Cerebellum (tissue), 4 donors: ENCODE measurements at places on chromosomes 5 and 9. TPM values are rescaled to one million over a fixed set of nuclear protein-coding genes. Genes with fewer than 3 reads are reported as not detected.

Gene RMRP
- 172,488 TPM for total RNA-seq

Gene SPATA6L
- 12.0 TPM for total RNA-seq

Gene WHRN
- 7.7 TPM for total RNA-seq

Gene DOK3
- total RNA-seq = 6.4 TPM

Gene ACTBL2
- total RNA-seq = not detected

Gene SYNPO
- 1.4 TPM for total RNA-seq

Gene HMCN2
- total RNA-seq = 2.3 TPM

Gene PCDHB9
- 8.0 TPM for total RNA-seq

Gene GFPT2
- 38.2 TPM for total RNA-seq
